ENCODE measurements at places on chromosomes 2 and 18. TPM values are rescaled to one million over a fixed set of nuclear protein-coding genes. Genes with fewer than 3 reads are reported as not detected.

DNA sequence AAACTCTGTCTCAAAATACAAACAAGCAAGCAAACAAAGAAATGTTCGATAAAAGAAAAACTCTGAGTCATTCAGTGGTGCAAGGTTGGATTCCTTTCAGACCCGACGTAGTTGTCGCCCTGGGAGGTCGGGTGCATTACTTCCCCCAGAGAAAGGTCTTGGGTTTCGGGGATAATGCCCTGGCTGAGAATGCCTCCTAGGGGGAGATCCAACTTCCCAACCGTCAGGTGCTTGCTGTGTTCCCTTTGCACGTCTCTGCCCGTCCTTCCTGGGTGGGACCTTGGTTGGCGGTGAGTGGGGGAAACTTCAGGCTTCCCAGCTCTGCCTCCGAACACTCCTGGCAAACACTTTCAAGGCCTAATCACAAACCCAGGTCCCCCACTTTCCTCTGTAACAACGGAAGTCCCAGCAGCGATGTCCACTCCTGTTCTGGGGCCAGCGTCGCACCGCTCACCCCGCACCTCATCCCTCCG lies 609 bp downstream of the TPGS2 start:
- peak; percentile 24 for DNase-seq

GRCh38 chr2:76692908-76693307 lies 829.3 kb downstream of the LRRTM4 start:
- DNase-seq: no peak

DNA sequence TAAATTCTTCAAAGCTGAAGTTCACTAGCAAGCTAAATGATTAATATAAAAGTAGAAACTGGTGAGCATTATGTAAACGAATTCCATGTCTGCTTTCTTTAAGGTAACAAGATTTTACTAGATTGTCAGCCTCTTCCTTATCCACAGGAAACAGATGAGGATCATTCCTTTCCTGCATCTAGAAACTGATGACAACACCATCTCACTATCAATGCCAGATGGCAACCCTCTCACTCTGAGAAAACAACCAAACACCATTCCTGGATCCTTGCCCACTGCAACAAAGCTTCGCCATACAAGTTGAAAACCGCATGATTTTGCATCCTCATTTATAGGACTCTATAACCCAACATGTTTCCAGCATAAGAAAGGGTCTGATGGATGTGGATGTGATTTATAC lies 122.9 kb downstream of the ZNF521 start:
- peak; percentile 57 for DNase-seq

- DNase-seq: no peak
These were observed 1.0 kb downstream of the CYP26B1 start for GRCh38 chr2:72146347-72147302.

GRCh38 chr2:133760376-133760775 lies 192.1 kb upstream of the NCKAP5 start:
- peak; percentile 67 for DNase-seq

- DNase-seq: no peak
These were observed 50.1 kb downstream of the HS1BP3 start for GRCh38 chr2:20600756-20601325.

Gene SIX2
- 5.2 TPM for total RNA-seq

DNA sequence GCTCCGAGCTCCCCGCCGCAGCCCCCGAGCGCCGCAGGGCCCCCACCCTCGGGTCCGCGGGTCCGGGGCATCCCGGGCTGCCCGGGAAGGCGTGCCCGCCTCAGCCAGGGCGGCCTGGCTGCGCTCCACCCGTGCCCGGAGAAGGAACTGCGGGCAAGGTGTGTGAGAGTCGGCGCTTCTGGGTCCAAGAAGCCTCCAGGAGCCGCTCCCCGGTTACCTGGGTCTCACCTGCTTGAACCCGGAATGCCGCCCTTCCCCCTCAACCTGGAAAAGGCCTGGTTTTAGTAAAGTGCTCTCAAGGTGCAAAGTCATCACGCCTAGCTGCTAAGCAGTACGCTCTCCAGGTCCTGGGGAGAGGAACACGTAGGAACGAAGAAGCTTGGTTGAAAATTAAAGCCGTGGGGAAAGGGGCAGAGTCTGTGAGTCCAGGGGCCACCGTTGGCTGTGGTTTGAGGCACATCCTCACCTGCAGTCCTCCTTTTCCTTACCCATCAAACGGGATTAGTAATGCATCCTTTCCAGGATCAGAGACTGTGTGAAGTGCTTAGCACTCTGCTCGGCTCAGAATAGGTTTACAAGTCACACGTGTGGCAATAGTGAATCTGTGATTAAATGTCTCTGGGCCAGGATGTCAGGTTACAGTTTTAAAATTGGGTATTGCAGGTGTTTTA lies 1.2 kb downstream of the ASAP2 start:
- DNase-seq: peak; percentile 19

Gene MRPL30
- total RNA-seq: 59.7 TPM

GRCh38 chr2:207216457-207216856 lies 50.7 kb upstream of the KLF7 start:
- no peak for DNase-seq

GRCh38 chr2:237535385-237536082 lies 30.8 kb upstream of the PRLH start:
- DNase-seq: no peak

- no peak for DNase-seq
These were observed 2.5 kb downstream of the HPCAL1 start for GRCh38 chr2:10305254-10305635.

DNA sequence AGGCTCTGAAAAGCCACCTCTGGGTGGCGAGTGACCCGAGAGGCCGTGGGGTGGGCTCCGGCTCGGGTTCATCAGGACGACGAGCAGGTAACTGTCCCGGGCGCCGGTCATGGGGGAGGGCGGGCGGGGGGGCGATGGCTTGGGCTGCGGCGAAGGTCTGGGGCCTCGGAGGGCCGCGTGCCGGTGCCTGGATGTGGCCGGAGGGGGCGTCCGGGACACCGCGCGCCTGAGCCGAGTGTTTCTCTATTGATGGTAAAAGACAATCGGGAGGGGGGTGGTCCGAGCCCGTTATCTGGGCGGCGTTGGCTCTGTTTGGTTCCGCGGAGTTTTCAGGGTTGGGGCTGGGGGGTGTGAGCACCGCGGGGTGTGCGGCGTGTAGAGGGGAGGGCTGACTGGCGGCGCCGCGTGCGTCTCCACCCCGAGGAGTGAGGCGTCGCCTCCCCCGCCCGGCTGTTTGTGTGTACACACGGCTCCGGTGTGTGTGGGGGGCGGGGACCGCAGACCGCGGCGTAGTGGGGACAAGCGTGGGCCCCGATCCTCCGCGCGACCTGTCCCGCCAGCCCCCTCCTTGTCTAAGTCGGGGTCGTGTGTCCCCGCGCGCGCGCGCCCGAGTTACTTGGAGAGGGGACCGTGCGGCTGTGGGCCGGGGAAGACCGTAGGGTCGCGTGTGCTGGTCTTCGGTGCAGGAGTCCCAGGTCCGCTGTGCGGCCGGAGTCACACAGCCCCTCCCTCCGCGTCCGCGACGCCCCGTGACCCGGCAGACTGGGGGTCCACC lies 1.6 kb downstream of the CTIF start:
- DNase-seq: peak; percentile 79

Gene GALNT3
- 7.7 TPM for total RNA-seq

DNA sequence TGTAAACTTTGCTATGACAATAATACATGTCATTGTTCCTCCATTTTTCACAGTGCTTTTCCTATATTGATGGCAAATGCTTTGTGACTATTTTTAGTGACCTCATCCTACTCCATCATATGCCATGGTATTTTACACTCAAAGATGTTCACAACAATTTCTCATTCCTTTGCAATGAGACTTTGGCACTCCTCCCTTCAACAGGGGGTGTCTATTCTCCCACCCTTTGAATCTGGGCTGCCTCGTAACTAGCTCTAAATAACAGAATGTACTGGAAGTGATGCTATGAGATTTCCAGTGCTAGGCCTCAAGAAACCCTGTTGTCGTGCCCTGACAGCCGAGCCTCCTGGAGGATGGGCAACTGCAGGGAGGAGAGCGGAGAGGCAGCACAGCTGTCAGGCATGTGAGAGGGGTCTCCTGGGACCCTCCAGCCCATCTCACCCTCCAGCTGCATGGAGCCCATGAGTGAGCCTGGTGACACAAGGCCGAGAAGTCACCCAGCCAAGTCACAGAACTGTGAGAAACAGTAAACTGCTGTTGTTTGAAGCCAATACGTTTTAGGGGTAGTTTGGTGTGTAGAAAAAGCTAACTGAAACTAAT lies 103.1 kb upstream of the APCDD1 start:
- DNase-seq: no peak

DNA sequence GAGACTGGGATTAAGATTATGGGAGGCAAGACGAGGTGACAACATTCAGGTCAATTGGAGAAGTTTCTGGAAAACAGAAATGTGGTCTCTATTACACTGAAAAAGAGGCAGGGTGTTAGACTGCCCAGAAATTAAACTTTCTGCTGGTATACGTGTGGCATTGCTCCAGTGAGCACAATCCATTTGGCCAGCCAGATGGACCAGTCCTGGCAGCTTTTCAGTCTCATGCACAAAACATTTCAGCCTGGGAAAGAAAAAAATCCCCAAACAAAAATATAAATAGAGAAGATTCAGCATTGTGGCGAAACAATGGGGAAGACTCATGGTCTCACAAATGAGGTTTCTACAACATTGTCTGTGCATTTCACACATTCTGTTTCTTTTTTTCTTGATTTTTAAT lies 113.9 kb downstream of the HNMT start:
- DNase-seq: peak; percentile 15

GRCh38 chr18:3052411-3052758 lies 39.4 kb upstream of the LPIN2 start:
- no peak for DNase-seq

Gene KCNG2
- total RNA-seq: not detected

Gene BMP10
- not detected for total RNA-seq

Gene SPATA3
- not detected for total RNA-seq

Gene PRKAG3
- not detected for total RNA-seq

DNA sequence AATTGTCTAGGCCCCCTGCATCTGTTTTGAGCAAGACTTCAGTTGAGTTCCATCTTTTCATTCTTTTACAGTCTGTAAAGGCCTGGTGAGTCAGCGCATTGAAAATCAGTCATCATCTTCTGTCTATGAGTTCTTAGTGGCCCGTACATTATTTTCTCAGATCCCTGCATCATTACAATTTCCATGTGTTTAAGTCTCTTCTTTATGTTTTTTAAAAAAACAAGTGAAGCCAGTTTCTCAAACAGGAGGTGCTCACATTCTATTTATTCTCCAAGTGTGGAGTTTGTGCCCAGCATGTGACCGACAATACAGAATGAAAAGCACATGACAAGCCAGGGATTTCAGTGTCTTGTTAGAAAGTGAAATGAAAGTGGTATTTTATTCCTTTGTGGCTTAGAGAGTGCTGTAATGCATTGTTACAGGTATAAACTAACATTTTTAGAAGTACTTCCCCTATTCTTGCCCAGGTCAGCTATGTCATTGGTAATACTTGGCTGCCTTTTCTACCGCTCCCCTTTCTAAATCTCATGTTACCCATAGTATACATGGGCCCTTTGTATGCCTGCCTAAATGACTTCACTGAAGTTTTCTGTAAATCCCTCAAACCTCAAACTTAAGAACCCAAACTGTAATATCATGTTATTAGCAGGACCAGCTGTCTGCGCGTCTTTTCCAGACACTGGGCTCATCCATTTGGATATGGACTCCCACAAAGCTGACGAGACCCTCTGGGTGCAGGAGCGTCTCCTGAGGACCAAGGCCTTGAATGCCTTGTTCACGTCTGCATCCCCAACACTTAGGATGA lies 67.6 kb downstream of the FEZ2 start:
- DNase-seq: no peak

Gene AGAP1
- 5.8 TPM for total RNA-seq

Gene EFR3B
- 0.43 TPM for total RNA-seq

DNA sequence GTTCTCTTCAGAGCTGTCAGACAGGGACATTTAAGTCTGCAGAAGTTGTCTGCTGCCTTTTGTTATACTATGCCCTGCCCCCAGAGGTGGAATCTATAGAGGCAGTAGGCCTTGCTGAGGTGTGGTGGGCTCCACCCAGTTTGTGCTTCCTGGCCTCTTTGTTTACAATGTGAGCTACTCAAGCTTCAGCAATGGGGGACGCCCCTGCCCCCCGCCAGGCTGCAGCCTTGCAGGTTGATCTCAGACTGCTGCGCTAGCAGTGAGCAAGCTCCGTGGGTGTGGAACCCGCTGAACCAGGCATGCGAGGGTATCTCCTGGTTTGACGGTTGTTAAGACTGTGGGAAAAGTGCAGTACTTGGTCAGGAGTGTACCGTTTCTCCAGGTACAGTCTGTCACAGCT lies 24.0 kb upstream of the PAIP2B start:
- no peak for DNase-seq

Gene PLGLB2
- total RNA-seq: 7.0 TPM

- DNase-seq: no peak
These were observed 90.6 kb upstream of the PELI1 start for GRCh38 chr2:64234785-64235184.

GRCh38 chr2:8996006-8996405 lies 7.5 kb downstream of the MBOAT2 start:
- DNase-seq: no peak

- DNase-seq: no peak
These were observed 353.5 kb downstream of the SETBP1 start for GRCh38 chr18:45034179-45034578.

DNA sequence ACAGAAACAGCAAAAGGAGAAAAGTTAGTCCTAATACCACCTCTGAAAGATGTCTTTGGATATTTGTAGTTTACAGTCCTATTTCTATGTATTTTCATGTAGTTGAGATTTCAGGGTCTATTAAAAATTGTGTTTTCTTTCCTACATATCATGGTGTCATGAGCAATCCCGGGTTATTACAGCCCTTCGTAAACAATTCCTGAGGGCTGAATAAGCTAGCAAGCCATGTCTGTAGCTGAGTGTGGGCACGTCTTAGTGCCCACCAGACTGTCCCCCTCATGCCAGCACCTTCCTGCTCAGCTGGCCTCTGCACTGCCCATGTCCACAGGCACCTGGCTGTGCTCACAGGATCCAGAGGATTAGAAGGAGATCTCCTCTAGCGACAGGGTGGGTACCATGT lies 60.6 kb downstream of the CTIF start:
- DNase-seq: no peak

DNA sequence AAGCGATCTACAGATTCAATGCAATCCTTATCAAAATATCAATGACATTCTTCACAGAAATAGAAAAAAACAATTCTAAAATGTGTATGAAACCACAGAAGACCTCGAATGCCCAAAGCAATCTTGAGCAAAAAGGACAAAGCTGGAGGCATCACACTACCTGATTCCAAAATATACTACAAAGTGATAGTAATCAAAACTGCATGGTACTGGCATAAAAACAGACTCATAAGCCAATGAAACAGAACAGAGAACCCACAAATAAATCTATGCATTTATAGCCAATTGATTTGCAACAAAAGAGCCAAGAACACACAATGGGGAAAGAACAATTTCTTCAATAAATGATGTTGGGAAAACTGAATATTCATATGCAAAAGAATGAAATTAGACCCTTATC lies 99.2 kb downstream of the POLR1A start:
- DNase-seq: no peak

Gene UGT1A3
- total RNA-seq: not detected

Gene BOLA3
- total RNA-seq: 206 TPM

Gene ARL5A
- total RNA-seq: 65.2 TPM

DNA sequence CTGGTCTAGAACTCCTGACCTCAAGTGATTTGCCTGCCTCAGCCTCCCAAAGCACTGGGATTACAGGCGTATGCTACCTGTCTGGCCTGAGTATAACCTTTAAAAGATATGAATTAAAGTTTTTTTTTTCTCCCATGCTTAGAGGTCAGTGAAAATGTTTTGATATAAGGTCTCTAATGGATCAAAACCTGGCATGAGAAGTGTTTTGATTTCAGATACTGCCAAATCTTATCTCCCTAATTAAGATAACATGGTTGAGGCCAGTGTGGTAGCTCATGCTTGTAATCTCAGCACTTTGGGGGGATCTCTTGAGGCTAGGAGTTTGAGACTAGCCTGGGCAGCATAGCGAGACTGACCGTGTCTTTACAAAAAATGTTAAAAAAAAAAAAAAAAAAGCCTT lies 41.2 kb downstream of the SNRPD1 start:
- DNase-seq: no peak

Gene APCDD1
- total RNA-seq: 2.4 TPM

All from MG63 (cell line).